ENCODE measurements at places on chromosomes 5 and 9.

- DNase-seq = no peak
These were observed 192.6 kb upstream of the RASA1 start for GRCh38 chr5:87074934-87075541.

DNA sequence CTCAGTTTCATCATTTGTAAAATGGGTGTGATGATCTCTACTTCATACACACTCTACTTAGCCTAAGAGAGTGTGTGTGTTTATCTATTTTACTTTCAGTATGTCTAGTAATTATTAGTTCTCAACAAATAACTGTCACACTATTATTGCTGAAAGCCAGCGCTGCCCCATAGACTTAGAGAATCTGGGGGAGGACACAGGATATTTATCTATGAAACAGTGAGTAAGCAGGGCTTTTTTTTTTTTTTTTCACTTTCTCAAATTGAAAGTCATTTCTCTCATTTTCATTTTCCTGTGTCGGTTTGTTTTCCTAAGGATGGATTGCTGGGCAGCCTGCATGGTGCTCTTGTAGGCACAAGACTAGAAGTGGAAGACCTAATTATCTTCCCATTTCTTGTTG lies 248.4 kb upstream of the RPS23 start:
- no peak for DNase-seq

- no peak for DNase-seq
These were observed 111.7 kb upstream of the C6 start for GRCh38 chr5:41325074-41325473.

GRCh38 chr5:19676895-19677294 lies 311.1 kb downstream of the CDH18 start:
- DNase-seq = no peak

DNA sequence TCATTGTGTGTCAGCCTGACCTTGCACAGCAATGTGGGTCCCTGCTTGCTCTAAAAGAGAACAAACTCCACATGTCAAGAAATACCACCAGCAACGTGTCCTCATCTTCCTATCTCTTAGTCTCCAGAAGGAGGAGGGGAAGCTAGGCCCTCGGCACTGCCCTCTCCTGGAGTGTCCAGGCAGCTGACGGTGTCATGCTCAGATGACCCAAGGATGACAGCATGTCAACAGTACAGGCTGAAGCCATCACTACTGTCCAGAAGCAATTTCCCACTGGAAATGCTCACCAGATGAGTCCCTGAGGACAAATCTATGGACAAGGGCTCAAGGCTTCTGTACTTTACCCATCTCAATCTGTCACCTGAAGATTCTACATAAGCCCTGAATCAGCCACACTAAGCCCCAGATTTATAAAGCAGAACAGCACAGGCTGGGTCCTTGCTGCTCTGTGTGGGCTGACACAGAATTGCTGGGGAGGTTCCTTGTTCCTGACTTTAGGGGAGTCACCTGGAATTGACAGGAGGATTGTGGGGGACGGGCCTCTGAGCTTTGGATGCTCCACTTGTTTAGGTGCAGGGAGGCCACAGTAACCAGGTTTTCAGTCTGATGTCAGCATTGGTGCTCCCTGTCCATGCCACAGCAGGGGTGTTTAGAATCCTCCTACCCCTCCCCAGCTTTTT lies 210.2 kb downstream of the DAB2IP start:
- no peak for DNase-seq

Data from left hindlimb (tissue), 1 donor.